Coronary artery (tissue), 2 donors: ENCODE measurements at places on chromosomes 7 and 10.

DNA sequence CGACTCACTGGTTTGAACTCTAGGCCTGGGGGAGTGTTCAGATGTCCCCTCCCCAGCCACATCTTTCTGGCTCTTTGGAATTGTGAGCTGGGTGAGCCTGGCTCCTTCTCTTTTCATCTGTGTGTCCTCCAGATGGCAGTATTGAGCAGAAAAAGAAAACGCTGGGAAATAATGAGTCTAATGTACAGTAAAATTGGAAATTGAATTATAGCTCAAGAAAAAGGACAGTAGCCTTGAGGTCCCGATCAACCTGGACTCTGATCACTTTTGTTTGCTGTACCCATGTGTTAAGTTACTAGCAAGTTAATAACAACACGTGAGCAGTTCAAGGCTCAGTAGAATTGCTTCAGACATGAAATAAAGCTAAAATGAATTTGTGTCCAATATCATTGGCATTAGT, 77.9 kb downstream of the SNX10 start:
- DNase-seq = no peak

- DNase-seq = no peak
Observed at GRCh38 chr10:7377614-7378248, 33.1 kb downstream of the SFMBT2 start.

GRCh38 chr10:112244197-112244596, 39.0 kb upstream of the TECTB start:
- no peak for DNase-seq

DNA sequence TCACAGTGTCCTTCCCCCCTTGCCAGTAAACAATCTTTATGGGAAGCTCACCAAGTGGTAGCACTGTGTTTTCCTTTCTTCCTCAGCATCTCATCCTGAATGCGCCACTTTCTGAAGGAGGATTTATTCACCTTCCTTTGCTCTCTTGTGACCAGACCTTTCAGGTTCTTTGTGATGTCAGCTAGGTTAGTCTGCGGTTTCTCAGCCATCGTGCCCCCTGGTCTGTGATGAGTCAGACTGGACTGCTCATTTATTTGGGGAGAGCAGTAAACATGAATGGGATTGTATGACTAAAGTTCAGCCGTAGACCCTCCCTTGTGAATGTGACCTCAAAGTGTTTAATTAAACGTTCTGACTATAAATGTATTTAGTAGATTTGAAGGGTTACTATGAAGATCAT, 235.1 kb upstream of the CELF2 start:
- no peak for DNase-seq

DNA sequence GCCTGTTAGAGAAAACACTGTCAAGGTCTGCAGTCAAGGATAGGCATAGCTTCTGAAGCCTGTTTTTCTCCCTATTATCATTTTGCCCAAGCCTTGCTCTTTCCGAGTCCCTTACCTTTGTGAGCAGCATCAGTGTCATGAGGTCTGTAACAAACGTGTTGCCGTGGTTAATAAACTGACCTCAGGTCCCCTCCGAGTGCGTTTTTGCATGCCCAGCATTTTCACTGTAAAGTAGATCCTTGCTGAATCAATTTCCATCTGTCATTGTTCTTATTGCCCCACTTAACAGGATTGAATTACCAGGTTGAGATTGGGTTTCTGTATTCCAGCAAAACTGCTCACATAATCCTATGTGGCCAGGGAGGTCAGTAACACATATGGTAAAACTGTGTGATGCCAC, 110.3 kb downstream of the ZNF248 start:
- no peak for DNase-seq

DNA sequence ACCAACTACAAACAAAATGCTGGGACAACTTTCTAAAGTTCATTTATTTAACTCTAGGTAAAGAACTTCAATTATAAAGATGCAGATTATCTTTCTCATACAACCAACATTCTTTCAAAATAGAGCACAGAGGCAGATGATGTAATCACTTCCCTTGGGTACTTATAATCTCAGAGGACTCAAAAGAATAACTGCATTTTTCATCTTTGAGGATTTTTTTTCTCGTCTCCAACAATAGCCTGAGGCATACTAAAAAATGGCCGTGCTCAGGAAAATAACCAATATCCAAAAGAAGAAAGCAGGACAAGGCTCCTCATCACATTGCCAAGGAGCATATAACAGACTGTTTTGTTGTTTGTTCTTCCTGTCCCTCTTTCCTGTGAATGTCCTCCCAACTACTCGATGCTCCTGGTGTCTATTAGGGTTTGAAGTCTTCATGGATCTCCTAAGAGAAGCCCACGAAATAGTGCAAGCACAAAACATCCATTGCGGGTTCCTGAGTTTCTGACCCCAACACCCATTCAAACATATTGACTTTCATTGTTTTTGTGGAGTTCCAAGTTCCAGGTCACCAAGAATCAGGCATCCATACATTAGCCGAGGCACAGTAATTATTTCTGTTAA, 182.9 kb downstream of the SORCS1 start:
- no peak for DNase-seq

DNA sequence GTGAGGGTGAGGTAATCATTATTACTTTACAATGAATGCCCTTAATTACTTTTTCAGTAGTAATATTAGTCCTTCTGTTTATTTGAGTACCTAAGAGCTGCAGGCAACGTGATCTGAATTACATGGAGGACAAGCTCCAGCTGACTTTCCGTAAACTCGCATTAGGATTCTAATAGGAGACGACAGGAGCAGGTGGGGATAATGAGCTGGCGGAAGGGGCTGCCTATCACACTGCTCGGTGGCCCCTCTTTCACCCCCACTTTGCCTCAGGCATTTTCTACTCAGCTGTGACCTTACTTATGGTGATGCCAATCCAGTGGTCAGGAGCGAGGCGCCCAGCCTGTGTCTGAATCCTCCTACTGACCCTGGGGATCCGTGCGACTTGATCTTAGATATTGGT, at the start of gene C7orf33:
TSS of gene C7orf33 (plus strand) at position 296 of the 400 bp plus-strand sequence. CDS start 160 bp downstream, outside the sequence.
- DNase-seq = no peak

DNA sequence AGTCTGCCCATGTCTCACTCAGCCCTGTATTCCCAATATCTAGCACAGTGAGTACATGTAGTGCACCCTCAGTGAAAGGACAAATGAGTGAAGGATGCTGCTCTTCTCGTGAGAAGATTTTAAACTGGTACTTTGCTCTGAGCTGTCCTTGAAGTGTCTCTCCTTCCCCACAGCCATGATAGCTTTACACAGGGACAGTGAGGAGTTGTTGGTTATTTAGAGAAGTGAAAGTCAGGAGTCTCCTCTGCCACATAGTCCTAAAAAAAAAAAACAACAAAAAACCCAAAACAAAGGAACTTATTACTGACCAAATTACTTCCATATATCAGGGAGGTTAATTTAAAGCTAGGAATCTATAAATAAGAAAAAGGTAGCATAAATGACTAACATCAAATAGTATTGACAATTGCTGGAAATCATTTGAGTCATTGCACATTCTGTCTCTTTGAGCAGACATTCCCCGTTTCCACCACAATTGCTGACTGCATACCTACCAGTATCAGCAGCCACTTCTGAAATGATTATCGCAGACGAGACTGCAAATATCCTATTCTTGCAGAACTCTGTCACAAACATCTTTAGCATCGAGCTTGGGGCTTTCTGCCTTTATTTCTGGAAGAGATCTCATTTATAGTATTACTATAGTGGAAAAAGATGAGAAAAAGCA, 202.1 kb downstream of the PTEN start:
- DNase-seq = no peak

DNA sequence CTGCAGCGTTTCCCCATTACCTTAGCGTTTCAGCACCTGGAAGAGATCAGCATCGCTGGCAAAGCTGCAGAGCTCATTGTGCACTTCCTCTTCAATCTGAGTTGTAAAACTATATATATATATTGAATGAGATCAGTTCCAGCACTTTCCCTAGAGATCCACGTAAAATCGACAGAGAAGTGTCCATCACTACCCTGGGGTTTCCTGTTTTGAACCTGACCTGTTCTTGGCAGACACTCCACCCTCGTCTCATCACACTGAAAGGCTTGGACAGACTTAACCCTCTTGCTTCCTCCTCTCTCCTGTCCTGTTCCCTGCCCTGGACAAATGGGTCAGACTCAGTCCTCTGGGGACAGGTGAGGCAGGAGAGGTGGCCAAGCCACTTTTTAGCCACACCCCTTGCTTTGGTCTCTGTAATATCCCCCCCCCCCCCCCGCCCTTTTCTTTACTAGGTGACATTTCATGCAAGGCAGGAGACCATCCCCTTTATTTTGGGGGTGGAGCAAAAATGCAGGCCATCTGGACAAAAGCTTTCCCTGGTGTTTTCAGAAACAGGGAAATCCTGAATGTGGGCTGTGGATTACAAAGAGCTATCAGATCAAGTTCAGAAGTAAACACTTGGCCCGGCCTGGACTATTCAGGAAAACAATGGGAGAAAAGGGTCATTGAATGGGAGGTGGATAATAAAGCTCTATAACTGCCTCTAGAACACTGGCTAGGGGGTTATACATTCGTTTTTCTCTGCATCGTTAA, 83.7 kb upstream of the KDM7A start:
- no peak for DNase-seq

DNA sequence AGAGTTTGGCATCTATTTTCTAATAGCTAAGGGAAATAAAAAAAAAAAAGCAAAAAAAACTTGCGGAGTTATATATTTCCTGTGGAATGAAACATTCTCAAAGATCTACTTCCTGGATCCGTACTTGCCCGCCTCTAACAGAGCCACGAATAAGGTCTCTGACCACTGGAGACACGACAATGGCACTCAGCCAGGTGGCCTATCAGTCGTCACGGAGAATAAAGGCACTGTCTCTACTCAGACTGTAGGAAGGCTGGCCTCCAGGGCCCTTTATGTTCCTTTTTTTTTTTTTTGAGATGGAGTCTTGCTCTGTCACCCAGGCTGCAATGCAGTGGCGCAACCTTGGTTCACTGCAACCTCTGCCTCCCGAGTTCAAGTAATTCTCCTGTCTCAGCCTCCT, 58.7 kb downstream of the RGS10 start:
- no peak for DNase-seq

DNA sequence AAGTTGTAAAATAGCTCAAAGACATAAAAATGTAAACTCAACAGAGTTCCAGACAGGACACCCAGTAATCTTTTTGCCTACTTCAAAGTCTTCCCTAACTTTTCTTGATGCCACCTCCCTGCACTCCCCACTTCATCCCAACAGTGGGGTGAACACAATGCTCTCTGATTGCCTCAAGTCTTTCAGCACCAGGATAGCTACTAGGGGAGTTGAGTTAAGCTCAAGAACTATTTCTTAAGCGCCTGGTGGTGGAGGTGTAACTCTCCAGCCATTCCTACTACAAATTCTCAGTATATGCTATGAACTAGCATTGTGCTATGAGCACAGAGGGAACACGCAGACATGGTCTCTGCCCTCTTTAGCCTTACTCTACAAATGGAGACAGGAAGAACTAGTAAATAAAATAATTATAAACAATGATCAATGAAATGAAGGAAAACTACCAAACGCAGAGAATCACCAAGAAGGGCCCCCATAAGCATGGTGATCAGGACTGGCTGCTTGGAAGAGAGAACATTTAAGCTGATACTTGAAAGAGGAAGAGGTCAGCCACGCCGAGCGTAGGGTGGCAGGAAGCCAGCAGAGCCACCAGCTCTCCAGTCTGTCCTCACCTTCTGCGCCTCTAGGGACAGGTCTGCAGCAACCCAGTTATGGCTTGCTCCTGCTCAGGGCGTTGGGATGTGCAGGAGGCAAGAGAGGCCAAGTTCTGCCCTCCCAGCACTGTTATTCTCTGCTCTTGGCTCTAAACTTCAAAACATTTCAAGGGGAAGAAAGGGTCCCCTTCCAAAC, 16.7 kb upstream of the FRA10AC1 start:
- DNase-seq = no peak

- DNase-seq = no peak
Observed at GRCh38 chr7:139772873-139773272, 4.9 kb downstream of the HIPK2 start.

DNA sequence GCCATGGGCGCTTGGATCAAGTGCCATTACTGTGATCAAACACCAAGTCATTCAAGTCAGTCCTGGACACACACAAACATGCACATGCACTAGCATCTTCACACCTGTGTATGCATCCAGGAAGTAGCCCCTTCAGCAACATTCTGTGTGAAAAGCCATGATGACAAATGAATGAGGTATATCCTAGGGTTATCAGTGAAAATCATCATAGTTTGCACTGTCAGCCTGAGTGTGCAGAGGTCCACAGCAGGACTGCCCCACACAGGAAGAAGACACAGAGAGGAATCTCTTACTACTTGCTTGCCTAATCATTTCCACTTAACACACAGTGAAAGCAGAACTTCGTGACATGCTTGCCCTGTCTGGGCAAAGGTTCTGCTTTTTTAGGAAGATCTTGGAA, 184.0 kb upstream of the ADO start:
- DNase-seq = no peak

DNA sequence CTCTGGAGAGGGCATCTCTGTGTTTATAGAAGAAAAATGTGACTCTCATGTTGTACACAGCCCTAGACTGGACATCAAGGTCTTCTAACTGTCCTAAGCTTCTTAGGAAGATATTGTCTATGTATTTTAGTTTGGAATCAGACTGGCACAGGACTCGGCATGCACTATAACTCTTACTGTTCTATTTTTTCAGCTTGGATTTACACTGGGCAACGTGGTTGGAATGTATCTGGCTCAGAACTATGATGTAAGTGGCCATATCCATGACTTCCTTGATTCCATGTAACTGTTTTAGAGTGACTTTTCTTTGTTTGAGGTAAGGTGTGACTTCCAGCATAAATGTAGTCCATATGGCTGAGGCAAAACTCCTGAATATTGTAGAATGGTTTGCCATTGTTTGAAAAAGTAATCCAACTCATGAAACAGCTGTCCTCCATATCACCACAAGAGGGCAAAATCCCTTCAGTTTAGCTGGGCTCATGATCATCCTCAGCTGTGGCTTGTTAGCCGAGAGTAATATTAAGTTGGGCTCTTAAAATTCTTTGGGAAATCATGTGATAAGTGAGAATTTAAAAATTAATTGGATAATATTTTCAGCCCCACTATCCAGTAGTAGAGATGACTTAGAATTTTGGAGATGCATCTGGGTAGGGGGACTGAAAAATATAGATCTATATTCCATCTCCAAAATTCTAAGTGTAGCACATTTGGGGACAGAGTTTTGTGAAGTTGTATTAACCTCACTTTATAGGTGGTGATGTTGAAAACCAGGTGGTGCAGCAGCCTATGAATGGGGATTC, 10.4 kb downstream of the STMP1 start:
- no peak for DNase-seq

GRCh38 chr7:47571331-47572093, 10.4 kb downstream of the TNS3 start:
- DNase-seq = peak; percentile 92

GRCh38 chr10:15585303-15585715, 134.4 kb downstream of the ITGA8 start:
- DNase-seq = peak; percentile 81

- no peak for DNase-seq
Observed at GRCh38 chr7:18583305-18583704, 87.8 kb downstream of the HDAC9 start.

GRCh38 chr7:8160250-8160649, 101.7 kb downstream of the ICA1 start:
- DNase-seq = no peak

- no peak for DNase-seq
Observed at GRCh38 chr7:134359787-134360432, 43.2 kb upstream of the SLC35B4 start.

GRCh38 chr10:49309691-49310411, 10.9 kb downstream of the C10orf71 start:
- no peak for DNase-seq

- DNase-seq = no peak
Observed at GRCh38 chr7:130371046-130371445, 9.2 kb upstream of the CPA1 start.
